NCI-H69 (cell line): ENCODE measurements at places on chromosomes 1 and 21.

- no peak for DNase-seq
These were observed 650.0 kb upstream of the RGS18 start for GRCh38 chr1:191508239-191508638.

- no peak for DNase-seq
These were observed 4.0 kb downstream of the ACAP3 start for GRCh38 chr1:1303736-1304135.

GRCh38 chr1:224368409-224368808 is 11.7 kb downstream of the CNIH4 start:
- no peak for DNase-seq

DNA sequence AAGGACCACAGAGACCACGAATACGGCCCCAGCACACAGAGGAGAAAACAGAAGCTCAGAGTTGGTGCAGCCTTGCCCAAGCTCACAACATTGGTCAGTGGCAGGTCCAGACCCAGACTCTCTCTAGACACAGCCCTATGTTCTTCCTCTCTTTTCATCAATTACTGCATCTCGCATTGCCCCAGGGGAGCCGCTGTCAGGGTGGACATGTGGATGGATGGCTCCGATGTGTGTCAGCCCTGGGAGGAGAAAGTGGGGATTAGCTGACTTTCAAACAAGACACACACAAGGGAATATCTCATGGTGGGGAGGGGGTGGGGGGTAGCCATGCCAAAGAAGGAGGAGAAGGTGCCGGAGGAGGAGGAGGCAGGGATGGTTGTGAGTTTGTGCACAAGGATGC is 556.8 kb downstream of the NPHP4 start:
- DNase-seq, result no peak

DNA sequence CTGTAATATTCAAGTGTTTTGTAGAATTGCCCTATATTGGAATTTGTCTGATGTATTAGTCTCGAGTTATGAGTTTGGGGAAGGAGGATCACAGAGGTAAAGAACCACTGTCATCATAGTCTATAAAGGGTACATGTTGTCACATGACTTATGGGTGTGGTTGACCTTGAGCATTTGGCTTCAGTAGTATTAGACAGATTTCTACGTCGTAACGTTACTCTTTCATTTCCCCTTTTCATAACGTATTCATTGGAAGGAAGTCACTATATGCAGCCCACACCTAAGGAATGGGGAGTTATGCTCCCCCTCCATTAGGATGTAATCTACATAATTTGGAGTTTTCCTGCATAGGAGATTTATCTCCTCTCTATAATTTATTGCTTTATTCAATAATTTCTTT is 110.1 kb upstream of the VAV3 start:
- DNase-seq, result no peak

- peak; percentile 22 for DNase-seq
These were observed 276.2 kb downstream of the CACNA1E start for GRCh38 chr1:181759481-181759880.

GRCh38 chr1:72635719-72636118 is 353.4 kb upstream of the NEGR1 start:
- DNase-seq, result peak; percentile 14
